Activated T-cell treated with anti-CD3 and anti-CD28 coated beads, Interleukin-2, amount 50 U/mL, for 72 hours (primary cell): ENCODE measurements at places on chromosomes 4 and X.

DNA sequence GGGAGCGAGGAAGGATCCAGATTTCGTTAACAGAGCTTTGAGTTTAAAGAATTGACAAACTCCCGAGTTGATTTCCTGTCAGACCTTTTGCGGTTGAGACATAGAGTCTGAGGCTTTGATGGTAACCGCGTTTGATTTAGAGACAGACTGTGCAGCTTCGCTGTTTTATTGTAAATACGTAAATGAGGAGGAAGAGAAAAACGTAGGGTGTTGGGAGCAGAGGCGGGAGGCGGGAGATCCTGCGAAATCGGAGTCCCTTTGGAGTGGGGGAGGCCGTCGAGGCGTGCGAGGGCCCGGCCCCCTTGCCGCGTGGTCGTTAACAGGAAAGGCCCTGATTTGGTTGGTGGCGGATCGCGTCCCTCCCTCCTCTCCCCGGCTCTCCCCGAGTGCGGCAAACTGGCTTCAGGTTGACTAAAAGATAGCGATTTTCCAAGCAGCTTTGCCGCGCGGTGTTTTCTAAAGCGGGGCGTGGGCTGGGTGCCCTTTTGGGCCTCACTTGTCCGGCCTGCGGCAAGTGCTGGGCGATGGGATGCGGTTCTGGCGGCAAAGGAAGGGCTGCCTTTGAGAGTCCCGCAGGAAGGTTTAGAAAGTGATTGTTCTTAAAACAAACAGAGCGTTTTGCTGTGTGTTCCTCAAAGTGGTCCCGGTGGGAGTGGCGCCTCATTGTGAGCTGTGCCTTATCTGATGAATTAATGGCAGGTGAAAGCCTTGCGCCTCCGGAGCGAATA lies 857 bp downstream of the SCML1 start:
- peaks cover 42% of the 10 kb centered on the region for H3K27me3 ChIP-seq
- peaks cover 29% of the 10 kb centered on the region for H3K4me1 ChIP-seq
- peak overlapping the region; percentile 82 for H3K27ac ChIP-seq
- peak; percentile 33 for DNase-seq

DNA sequence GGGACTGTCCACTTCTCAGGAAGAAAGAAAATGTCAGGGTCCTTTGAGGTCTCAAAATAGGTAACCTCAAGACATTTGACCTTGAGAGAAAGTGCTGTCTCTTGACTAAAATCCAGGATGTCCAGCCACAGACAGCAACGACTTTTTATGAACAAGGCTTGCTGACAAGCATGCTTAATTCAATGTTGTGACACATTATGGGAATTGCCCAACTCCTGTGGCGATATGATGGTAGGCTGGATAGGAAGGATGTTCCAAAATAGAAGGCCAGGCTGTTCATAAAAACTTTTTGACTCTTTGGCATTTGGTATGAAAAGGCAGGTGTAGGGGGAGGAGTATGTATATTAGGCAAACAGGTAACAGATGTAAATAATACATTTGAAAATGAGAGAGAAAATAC lies 50.8 kb upstream of the EDNRA start:
- H3K27me3 ChIP-seq = no peaks in the 10 kb centered on the region
- H3K36me3 ChIP-seq = peaks cover under 1% of the 10 kb centered on the region
- no peaks in the 10 kb centered on the region for H3K4me1 ChIP-seq
- H3K27ac ChIP-seq = no peak overlapping the region
- H3K4me3 ChIP-seq = no peak overlapping the region

DNA sequence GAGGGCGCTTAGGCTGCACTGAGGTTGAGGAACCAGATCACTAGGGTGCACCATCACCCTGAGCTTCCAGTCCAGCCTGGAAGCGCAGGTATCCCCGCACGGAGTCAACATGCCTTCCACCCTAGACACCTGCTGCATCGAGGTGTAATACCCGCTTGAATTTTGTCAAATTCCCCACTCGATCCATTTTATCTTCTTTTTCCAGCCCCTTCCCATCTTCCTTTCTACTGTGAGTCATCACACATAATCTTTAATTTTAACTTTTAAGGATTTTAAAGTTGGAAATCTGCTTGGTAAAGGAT lies 821 bp downstream of the PLK4 start:
- DNase-seq = no peak
- no peaks in the 10 kb centered on the region for H3K27me3 ChIP-seq
- peaks cover 15% of the 10 kb centered on the region for H3K36me3 ChIP-seq
- peaks cover 37% of the 10 kb centered on the region for H3K4me1 ChIP-seq
- peak overlapping the region; percentile 99 for H3K4me3 ChIP-seq
- peak overlapping the region; percentile 91 for H3K27ac ChIP-seq

GRCh38 chr4:138310991-138311390 lies 68.8 kb upstream of the SLC7A11 start:
- H3K27me3 ChIP-seq = no peaks in the 10 kb centered on the region
- no peak overlapping the region for H3K4me3 ChIP-seq

DNA sequence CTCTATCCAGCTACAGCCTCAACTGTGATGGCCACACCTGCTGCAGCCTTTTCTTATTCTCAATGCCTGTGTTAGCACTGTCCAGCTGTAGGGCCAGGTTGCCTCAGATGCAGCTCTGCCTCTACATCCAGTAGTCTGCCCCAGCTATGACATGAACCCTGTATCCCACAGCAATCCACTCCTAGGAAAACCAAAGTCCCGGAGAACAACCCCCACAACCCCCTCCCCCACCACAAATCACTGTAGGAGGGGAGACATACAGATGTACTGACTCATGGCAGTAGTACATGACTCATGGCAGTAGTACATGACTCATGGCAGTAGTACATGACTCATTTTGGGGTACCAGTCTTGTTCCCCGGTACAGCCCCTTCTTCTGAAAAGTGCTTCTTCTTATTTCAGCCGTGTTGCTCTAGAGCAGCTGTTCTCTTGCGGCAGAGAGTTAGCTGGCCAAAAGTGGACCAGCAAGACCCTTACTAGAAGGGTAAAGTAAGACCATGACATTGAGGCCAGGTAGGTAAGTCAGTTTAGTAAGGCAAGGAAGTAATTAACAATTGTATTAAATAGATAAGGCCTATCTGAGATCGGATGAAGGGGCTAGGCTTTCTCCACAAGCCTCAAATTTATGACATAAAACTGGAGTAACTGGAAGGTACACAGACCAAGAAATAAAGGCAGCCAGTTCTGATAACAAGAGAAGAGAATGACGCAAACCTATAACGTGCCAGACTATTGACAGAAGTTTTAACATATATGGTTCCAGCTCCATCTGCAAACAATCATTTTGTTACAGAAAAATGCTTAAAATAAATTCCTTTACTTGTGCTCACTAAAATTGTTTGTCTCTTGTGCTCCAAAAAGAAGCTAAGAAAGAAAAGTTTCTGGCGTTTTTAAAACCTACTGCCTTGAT lies 221.4 kb downstream of the TACR3 start:
- peak overlapping the region; percentile 6 for H3K4me3 ChIP-seq
- H3K4me1 ChIP-seq = peaks cover 20% of the 10 kb centered on the region
- H3K36me3 ChIP-seq = no peaks in the 10 kb centered on the region

DNA sequence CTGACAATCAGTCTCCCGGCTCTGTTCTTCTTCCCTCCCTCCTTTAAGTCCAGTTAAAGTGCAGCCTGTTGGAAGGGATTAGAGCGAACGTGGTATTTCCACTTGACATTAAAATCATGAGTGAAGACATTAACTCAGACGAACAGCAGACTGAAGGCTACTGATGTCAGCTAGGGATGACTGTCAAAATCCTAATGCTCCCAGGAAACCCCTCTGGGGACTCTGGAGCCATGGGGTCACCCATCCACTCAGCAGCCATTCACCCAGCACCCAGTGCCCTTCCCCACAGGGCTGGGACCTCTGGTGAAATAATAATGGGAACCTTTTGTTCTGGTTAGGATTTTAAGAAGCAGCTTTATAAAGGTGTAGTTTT lies 113.9 kb downstream of the DRD5 start:
- H3K4me1 ChIP-seq = no peaks in the 10 kb centered on the region
- no peak overlapping the region for H3K27ac ChIP-seq
- no peaks in the 10 kb centered on the region for H3K36me3 ChIP-seq
- peaks cover 38% of the 10 kb centered on the region for H3K27me3 ChIP-seq
- H3K4me3 ChIP-seq = no peak overlapping the region

GRCh38 chrX:39891781-39892180 lies 206.0 kb downstream of the BCOR start:
- H3K27me3 ChIP-seq = peaks cover 14% of the 10 kb centered on the region
- no peak overlapping the region for H3K4me3 ChIP-seq
- no peak for DNase-seq

DNA sequence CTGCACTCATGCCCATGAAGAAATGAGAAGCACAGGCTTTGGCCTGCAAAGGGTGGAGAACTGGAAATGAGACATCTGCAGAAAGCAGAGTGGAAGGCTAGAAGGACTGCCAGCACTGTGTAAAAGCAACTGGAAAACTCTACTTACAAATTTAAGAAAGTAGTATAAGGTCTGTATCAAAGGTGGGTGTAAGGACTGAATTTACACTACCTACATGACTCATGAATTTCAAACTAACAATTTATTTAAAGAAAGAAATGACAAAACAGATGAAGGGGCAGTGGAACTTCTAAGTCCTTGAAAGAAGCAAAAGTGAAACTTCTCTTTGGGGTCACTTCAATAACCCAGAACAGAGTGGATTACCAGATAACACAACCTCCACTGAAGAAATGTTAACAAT lies 71.2 kb downstream of the SLC10A7 start:
- H3K4me1 ChIP-seq = peaks cover 40% of the 10 kb centered on the region
- H3K27ac ChIP-seq = peak overlapping the region; percentile 94
- no peak for DNase-seq
- H3K27me3 ChIP-seq = no peaks in the 10 kb centered on the region

DNA sequence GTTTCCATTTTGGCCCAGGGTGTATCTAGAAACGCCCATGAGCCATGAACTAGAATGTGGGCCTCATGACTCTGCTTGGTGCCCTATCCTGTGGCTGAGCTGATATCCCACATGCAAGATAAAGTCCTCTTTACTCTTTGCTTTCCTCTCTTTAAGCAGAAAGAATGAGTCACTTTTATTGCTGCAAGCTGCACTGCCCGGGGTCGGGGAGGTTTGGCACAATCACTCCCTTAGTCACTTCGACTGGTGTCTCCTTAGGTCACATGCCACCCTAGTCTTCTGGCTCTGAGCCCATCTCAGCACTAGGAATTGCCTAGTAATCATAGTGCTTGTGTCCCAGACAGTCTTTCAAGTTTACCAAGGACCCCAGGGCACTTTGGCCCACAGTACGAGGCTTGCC lies 75.1 kb upstream of the CXorf66 start:
- no peaks in the 10 kb centered on the region for H3K4me1 ChIP-seq
- DNase-seq = no peak
- no peaks in the 10 kb centered on the region for H3K36me3 ChIP-seq
- H3K4me3 ChIP-seq = no peak overlapping the region
